Endothelial cell (in vitro differentiated cells): ENCODE measurements at places on chromosomes 2 and 18. TPM values are rescaled to one million over a fixed set of nuclear protein-coding genes. Genes with fewer than 3 reads are reported as not detected.

- peaks cover 6% of the 10 kb centered on the region for H3K27me3 ChIP-seq
- peak; percentile 52 for DNase-seq
- no peak overlapping the region for H3K27ac ChIP-seq
These were observed 172.5 kb downstream of the AGAP1 start for GRCh38 chr2:235666213-235666781.

DNA sequence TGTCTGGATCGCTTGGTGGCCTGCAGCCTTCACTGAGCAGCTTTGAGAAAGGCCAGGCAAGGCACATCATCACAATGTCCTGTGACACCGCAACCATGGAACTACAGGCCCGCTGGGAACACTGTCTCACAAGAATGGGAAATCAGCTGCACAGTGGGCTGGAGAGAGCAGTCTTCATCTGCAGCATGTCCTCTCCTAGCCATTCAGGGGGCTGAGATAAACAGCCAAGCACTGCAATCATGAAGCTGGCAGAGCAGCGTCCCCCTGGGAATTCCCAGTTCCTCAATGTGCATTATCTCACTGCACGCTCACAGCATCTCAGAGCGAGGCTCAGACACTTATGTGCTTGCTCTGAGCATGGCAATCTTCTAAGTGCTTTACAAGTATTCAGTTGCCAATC is 1.9 kb downstream of the CMPK2 start:
- H3K27ac ChIP-seq, result no peak overlapping the region
- H3K36me3 ChIP-seq, result peaks cover 23% of the 10 kb centered on the region
- H3K27me3 ChIP-seq, result peaks cover 26% of the 10 kb centered on the region
- no peak for DNase-seq

DNA sequence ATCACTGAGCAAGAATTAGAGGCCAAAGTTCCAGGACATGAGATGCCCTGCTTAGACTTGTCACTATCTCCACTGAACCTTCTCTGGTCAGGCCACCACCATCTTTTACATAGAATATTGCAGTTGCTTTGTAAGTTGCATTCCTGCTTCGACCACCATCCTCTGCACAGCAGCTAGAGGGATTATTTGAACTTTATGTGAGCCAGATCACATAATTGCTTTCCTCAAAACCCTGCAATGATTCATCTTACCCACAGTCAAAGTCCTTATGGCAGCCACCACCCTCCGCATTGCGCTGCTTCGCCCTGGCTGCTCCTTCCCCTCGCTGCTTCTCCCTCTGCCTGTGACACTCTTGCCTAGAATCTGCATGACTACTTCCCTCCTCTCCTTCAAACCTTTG is 111.3 kb downstream of the EML6 start:
- H3K4me3 ChIP-seq, result no peak overlapping the region
- H3K36me3 ChIP-seq, result no peaks in the 10 kb centered on the region
- H3K4me1 ChIP-seq, result peaks cover 3% of the 10 kb centered on the region
- DNase-seq, result no peak
- H3K27ac ChIP-seq, result no peak overlapping the region

DNA sequence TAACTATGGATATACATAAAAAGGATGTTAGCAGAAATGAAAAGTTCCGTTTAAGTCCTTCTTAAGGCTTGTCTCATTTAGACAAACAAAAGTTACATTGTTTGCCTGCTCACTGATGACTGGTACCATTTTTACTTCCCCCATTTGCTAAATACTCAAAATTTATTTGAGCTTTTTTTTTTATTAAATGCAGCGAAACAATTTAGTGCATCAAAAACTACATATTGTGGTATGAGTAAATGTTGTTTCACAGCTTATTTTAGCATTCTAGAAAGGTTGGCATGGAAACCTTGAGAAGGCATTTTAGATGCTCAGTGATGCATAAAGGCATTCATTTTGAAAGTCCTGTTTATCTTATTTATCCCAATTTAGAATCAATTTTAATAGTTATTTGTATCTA is 100.0 kb downstream of the MAP2 start:
- H3K4me1 ChIP-seq, result no peaks in the 10 kb centered on the region
- no peaks in the 10 kb centered on the region for H3K36me3 ChIP-seq
- no peak overlapping the region for H3K27ac ChIP-seq

- no peaks in the 10 kb centered on the region for H3K4me1 ChIP-seq
- peaks cover 12% of the 10 kb centered on the region for H3K27me3 ChIP-seq
- no peak overlapping the region for H3K27ac ChIP-seq
These were observed 11.5 kb upstream of the SNED1 start for GRCh38 chr2:240986787-240987411.

The CRACDL gene
- 3.3 TPM for total RNA-seq
